ENCODE measurements at places on chromosomes 12 and 14. TPM values are rescaled to one million over a fixed set of nuclear protein-coding genes. Genes with fewer than 3 reads are reported as not detected.

DNA sequence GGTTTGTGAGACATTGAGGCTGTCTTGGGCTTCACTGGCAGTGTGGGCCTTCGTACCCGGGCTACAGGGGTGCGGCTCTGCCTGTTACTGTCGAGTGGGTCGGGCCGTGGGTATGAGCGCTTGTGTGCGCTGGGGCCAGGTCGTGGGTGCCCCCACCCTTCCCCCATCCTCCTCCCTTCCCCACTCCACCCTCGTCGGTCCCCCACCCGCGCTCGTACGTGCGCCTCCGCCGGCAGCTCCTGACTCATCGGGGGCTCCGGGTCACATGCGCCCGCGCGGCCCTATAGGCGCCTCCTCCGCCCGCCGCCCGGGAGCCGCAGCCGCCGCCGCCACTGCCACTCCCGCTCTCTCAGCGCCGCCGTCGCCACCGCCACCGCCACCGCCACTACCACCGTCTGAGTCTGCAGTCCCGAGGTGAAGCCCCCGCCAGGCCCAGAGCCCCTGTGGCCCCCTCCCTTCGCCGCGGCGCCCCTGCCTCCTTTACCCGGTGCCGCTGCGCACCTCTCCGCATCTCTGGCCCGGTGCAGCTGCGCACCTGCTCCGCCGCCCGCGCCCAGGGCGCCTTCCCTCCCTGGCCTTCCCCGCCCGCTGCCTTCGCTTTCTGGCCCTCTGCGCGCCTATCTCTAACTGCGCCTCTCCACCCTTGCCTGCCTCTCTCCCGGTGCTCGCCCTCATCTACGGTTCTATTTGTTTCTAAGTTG, at the start of gene ENO2:
Gene ENO2 (plus strand): TSS at position 335 of the 701 bp plus-strand sequence. CDS start 1,253 bp downstream, outside the sequence.
- H3K36me3 ChIP-seq: peaks cover 22% of the 10 kb centered on the region
- peak within 1 kb of the TSS; percentile 92 for H3K4me3 ChIP-seq
- H3K27ac ChIP-seq: peak within 1 kb of the TSS; percentile 88
- peak; percentile 88 for DNase-seq
- H3K4me1 ChIP-seq: peaks cover 30% of the 10 kb centered on the region

GRCh38 chr12:124387528-124387911, 92.6 kb downstream of the RFLNA start:
- no peak for DNase-seq
- no peak overlapping the region for H3K4me3 ChIP-seq
- H3K4me1 ChIP-seq: peaks cover 35% of the 10 kb centered on the region
- H3K36me3 ChIP-seq: peaks cover 3% of the 10 kb centered on the region

DNA sequence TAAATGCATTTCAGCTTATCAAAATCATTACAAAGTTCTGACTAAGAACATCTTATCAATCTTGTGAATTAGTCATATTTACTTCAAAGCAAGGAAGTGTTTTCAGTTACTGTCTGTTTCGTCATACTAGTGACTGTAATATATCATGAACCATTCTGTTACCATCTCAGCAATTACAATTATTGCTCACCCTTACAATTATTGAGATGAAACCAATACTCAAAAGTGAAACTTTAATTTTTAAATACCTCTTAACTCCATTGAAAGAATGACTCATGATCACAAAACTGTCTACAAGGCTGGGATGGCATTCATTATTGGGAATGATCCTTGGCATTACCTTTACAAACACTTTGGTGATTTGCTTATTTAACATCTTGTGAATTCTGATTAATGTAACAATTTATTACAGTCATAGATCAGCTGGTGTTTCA, 90.3 kb downstream of the RPS6KA5 start:
- peak overlapping the region; percentile 88 for H3K27ac ChIP-seq
- peaks cover 50% of the 10 kb centered on the region for H3K4me1 ChIP-seq
- no peak for DNase-seq
- peaks cover 35% of the 10 kb centered on the region for H3K36me3 ChIP-seq

GRCh38 chr12:3533703-3534386, 42.8 kb downstream of the PRMT8 start:
- no peaks in the 10 kb centered on the region for H3K36me3 ChIP-seq
- H3K4me3 ChIP-seq: no peak overlapping the region
- no peaks in the 10 kb centered on the region for H3K4me1 ChIP-seq
- peaks cover 2% of the 10 kb centered on the region for H3K27me3 ChIP-seq
- H3K27ac ChIP-seq: no peak overlapping the region
- no peak for DNase-seq

- no peaks in the 10 kb centered on the region for H3K36me3 ChIP-seq
- no peaks in the 10 kb centered on the region for H3K4me1 ChIP-seq
- no peak for DNase-seq
- H3K27me3 ChIP-seq: peaks cover 17% of the 10 kb centered on the region
- H3K4me3 ChIP-seq: no peak overlapping the region
- no peak overlapping the region for H3K27ac ChIP-seq
Observed at GRCh38 chr12:15234011-15234410, 12.8 kb upstream of the RERG start.

DNA sequence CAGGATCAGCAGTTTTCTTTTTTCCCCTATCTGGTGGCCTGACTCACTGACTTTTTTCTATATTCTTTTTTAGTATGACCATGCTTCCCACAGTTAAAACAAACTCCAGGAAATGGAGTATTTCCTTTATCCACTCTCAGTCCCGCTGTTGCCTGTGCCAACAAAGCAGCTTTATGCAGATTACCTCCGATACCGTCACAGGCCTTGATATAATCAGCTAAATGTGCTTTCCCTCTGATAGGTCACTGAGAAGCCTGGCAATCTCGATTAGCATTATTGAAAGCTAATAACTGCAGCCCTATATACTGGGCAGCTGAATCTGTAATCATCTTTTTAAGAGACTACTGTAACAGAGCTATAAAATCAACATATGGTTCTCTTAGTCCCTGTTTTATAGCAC, 243.6 kb downstream of the KIF21A start:
- H3K27ac ChIP-seq: no peak overlapping the region
- no peak for DNase-seq
- H3K27me3 ChIP-seq: peaks cover 2% of the 10 kb centered on the region
- H3K36me3 ChIP-seq: no peaks in the 10 kb centered on the region
- H3K4me1 ChIP-seq: no peaks in the 10 kb centered on the region

GRCh38 chr12:42140901-42141300, 3.8 kb downstream of the GXYLT1 start:
- no peaks in the 10 kb centered on the region for H3K36me3 ChIP-seq
- no peak for DNase-seq
- no peaks in the 10 kb centered on the region for H3K27me3 ChIP-seq
- H3K4me3 ChIP-seq: no peak overlapping the region
- H3K4me1 ChIP-seq: peaks cover 37% of the 10 kb centered on the region

GRCh38 chr12:58346032-58346632, 404.8 kb downstream of the ATP23 start:
- H3K36me3 ChIP-seq: no peaks in the 10 kb centered on the region
- DNase-seq: no peak
- H3K27me3 ChIP-seq: peaks cover 11% of the 10 kb centered on the region
- no peak overlapping the region for H3K4me3 ChIP-seq

DNA sequence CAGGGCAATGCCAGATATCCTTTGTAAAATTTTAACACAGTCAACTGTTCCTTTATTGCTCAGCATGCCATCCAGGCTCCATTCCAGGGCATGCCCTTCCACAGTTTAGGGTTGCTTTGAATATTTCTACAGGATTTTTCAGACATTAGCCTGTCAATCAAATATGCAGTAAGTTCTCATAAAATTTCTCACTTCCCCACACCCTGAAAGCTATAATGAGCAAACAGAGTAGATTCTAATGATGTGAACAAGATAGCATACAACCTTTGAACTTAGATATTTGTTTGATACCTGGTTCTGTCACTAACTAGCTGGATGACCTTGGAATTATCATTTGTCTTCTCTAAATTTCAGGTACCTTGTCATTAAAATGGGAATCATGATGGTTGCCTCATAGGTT, 251.2 kb downstream of the SYT1 start:
- no peak for DNase-seq
- H3K27ac ChIP-seq: no peak overlapping the region
- H3K27me3 ChIP-seq: no peaks in the 10 kb centered on the region
- H3K36me3 ChIP-seq: no peaks in the 10 kb centered on the region

DNA sequence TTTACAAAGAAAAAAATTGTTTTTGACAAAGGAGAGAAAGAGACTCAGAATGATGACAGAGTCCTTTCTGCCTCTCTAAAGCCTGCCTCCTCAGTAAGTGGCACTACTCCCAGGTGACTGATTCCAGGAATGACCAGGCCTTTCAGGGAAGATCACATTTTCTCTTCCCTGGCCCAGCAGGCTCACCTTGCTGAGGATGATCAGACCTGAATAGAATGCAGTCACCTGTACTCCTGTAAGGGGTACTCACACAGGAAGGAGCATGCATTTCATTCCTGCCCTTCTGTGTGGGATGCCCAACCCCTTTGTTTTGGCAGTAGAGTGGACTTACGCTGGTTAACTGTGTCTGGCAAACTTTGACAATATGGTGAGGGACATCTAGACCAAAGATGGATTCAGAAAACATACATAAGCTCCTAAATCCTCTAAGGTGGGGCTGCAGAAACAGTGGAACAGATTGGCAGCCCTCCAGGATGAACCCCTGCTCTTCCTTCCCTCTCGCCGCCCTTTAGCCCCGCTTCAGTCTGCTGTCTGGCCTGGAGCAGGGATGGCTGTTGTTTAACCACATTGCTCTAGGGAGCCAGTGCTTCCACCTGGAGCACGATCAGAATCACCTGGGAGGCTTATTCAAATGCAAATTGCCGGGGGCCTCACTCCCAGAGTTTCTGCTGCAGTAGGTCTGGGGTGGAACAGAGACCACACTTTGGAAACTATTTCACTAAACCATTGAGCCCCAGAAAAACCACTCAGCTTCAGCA, 29.8 kb downstream of the ERG28 start:
- no peak overlapping the region for H3K4me3 ChIP-seq
- H3K27ac ChIP-seq: no peak overlapping the region
- no peaks in the 10 kb centered on the region for H3K4me1 ChIP-seq
- no peaks in the 10 kb centered on the region for H3K27me3 ChIP-seq

- no peaks in the 10 kb centered on the region for H3K4me1 ChIP-seq
- no peaks in the 10 kb centered on the region for H3K36me3 ChIP-seq
- H3K27me3 ChIP-seq: no peaks in the 10 kb centered on the region
- no peak overlapping the region for H3K4me3 ChIP-seq
- no peak overlapping the region for H3K27ac ChIP-seq
Observed at GRCh38 chr14:37023875-37024565, 148.4 kb downstream of the SLC25A21 start.

DNA sequence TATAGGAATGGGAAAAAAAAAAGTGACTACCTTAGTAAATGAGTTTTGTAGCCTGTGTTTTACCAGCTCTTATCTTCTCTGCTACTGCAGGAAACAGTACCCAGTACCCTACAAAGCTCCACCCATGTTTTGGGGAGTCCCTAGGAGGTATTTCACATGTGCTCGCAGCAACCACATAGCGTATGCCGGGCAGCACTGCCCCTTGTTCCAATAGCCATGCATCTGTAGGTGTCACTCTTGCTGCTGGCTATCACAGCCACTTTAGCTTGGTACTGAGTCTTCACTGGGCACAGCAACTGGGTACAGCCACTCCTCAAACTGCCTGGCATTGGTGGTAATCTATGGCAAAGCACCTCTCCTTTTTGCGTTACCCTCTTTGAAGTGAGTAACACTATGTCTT, 2.0 kb upstream of the MDM1 start:
- peak; percentile 47 for DNase-seq
- peaks cover 31% of the 10 kb centered on the region for H3K4me1 ChIP-seq
- H3K4me3 ChIP-seq: no peak overlapping the region
- no peak overlapping the region for H3K27ac ChIP-seq

GRCh38 chr12:116804051-116804450, 65.9 kb downstream of the RNFT2 start:
- H3K27me3 ChIP-seq: no peaks in the 10 kb centered on the region
- H3K4me1 ChIP-seq: no peaks in the 10 kb centered on the region
- no peak for DNase-seq
- H3K36me3 ChIP-seq: peaks cover 9% of the 10 kb centered on the region

The VWF gene
- total RNA-seq: not detected

All from activated CD4-positive, alpha-beta memory T cell treated with anti-CD3 and anti-CD28 coated beads for 36 hours (primary cell).